Astrocyte of the cerebellum (primary cell): ENCODE measurements at places on chromosomes 13 and 19.

DNA sequence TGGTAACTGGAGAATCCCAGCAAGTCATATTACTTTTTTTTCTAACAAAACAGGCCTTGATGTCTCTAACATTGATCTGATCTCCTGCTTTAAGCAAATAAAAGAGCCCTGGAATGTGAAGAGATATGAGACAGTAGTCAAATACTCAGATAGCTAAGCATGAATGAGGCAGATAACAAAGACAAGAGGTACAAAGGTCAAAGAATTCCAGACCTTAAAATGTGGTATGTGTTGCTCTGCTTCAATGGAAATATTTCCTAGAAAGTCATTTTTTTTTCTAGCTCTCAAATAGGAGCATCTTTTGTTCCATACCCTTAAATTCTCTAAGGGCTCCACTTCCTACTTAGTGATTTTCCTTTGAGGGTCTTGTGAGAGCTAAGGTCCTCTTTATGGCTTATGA, 54.6 kb downstream of the ZNF254 start:
- DNase-seq, result no peak

- no peak for DNase-seq
Observed at GRCh38 chr19:6652805-6653094, 17.2 kb downstream of the TNFSF14 start.

- no peak for DNase-seq
Observed at GRCh38 chr13:95437561-95437960, 115.0 kb upstream of the CLDN10 start.

- no peak for DNase-seq
Observed at GRCh38 chr13:84705982-84706710, 823.9 kb upstream of the SLITRK1 start.

DNA sequence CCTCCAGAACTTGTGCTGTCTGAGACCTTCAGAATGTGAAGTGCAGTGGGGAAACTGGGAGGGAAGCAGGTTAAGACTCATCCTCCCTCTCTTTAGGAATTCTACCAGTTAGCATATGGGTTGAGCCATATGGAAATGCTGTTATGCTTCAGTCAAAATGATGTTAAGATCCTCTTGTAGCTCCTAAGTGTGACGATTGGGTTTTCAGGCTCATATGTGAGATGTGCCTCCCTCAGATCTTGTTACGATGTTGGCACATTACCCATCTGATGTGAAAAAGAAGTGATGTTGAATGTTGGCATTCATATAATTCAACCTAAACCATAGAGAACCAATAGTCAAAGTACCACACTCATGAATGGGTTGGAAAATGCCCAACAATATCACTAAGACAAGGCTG, 67.8 kb upstream of the IPO5 start:
- DNase-seq, result no peak

DNA sequence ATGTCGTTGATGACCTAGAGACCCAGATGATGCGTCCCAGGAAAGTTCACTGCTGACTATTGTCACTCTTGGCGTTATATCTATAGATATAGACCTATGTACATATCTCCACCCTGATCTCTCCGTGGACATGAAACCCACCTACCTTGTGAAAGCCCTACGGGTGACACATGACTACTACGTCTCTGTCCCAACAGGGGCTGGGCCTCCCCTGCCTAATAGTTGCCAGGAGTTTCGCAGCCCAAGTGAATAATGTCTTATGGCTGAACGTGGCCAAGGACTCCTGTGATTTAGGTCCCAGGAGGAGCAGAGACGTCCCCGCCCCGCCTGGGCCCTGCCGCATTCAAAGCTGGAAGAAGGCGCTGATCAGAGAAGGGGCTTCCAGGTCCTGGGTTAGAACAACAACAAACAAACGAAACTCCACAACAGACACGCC, 4.9 kb upstream of the POU4F1 start:
- DNase-seq, result no peak

DNA sequence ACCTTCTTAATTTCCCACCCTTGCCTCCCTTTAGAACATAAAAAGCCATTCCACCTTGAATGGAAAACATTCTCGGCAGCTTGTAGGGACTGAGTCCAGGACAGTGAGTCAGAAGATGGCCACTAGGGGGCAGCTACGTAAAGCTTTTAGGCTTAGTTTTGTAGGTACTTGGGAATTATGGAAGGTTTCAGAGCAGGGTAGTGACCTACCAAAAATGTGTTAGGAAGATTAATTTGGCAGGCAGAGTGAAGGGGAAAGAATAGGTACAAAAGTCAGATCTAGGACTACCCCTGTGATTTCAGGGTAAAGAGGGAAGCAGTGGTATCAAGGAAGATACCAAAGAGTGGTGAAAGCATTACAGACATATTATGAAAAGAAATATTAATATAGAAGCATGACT, 198.4 kb downstream of the NDFIP2 start:
- peak; percentile 62 for DNase-seq

DNA sequence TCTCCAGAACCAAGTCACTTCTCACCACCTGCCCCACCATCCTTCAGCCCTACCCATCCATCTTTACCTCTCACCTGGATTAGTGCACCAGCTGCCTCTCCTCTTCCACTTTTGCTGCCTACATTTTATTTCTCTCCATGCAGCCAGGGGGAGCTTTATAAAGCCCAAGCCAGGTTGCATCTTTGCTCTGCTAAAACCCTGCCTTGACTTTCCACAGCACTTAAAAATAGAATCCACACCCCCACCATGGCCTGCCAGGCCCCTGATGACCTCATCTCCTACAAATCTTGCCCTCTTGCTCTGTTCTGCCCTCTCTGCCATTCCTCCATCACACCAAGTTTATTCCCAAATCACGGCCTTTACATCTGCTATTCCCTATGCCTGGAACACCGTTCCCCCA, 1.8 kb downstream of the HOOK2 start:
- no peak for DNase-seq

GRCh38 chr19:45581576-45581975, 3.0 kb downstream of the OPA3 start:
- no peak for DNase-seq
